ENCODE measurements at places on chromosomes 4 and X.

GRCh38 chrX:42242004-42242403 lies 318.6 kb upstream of the CASK start:
- no peak for DNase-seq

DNA sequence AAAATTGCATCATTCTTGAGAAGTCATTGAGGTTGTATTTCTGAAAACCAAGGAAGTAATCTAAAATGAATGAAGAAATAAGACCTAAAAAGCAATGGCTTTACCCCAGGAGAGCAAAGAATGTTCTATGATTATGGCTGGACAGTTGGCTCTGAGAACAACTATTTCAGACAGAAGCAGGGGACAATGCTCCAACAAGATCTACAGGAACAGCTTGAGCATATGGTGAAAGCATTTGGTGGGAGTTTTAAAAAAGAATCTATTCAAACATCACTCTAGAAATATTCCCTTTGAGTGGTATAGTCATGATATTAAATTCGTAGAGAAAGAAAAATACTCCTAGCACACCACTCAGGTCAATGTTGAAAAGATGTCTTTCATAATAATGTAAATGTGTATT lies 26.7 kb downstream of the DYNLT3 start:
- DNase-seq, result no peak

DNA sequence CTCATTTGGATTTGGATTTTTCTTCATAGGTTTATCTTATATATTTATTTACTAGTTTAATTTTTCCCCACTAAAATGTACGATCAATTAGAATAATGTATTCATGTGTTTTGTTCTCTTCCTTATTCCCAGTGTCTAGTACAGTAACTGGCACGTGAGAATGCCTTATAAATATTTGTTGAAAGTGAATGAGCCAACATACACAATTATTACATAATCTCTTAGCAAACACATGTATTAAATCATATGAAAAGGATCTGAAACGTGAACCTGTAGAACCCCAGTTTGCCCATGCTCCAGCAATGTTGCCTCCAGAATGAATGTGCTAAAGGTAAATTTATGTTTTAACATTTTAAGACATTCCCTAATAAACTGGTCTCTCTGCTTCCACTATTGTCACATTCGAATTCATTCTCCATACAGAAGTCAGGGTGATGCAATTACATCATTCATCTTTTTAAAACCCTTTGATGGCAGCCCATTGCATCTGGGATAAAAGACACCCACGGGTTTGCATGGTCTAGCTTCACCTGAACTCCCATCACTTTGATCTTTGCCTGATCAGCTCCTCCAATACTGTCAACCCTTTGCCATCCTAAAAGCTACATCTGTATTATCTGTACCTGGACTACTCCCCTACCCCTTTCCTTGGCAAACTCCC lies 30.7 kb upstream of the AREG start:
- DNase-seq, result no peak

- no peak for DNase-seq
These were observed 136.8 kb upstream of the RAPGEF2 start for GRCh38 chr4:158966091-158966490.

GRCh38 chrX:2820136-2820771 lies 8.5 kb upstream of the GYG2 start:
- DNase-seq, result no peak

DNA sequence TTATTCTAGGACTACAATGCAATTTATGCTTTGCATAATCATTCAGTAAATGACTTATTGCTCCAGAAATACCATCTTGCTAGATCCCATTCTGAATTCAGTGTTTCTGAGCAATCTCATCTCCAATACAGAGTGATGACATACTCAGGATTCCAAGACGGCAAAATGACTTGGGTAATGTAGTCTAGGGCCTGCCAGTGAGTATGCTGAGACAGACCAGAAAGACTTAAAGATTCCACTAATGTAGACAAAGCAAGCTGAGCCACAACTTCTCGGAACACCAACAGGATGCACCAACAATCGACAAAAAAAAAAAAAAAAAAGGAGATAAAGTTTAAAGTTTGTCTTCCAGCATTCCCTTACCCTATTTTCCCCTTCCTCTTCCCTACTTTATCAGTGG lies 919 bp upstream of the SEC24B start:
- no peak for DNase-seq

- no peak for DNase-seq
These were observed 19.4 kb downstream of the BMP3 start for GRCh38 chr4:81049907-81050306.

DNA sequence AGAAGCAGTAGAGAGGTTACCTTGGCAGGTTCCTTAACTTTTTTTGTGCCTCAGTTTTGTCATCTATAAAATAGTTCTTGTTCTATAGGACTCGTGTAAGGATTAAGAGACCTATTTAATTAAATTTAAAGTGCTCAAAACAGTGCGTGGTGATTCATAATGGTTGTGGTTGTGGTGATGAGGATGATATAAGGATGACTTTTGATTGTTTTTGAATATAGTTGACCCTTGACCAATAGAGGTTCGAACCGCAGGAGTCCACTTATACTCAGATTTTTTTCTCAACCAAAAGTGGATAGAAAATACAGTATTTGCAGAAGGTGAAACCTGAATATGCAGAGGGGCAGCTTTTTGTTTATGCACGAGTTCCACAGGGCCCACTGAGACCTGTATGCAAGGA lies 14.6 kb downstream of the SMAD1 start:
- DNase-seq, result no peak

DNA sequence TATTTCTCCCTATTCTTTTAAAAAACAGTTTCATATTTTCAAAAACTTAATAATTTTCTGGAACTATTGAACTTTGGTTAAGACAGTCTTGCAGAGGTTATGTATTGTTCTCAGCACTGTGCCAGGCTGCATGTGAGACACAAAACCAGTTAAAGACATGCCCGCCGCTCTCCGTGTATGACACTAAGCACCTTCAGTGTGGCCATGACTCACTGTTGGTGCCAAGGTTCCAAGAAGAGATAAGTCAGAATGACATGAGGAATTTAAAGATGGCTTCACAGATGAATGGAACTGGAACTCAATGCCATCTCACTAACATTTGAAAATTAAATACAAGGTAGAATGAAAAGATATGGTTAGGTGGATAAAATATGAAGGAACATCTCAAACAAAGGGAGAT lies 525.5 kb upstream of the ZFP42 start:
- DNase-seq, result no peak

- DNase-seq, result no peak
These were observed 70.6 kb upstream of the PUDP start for GRCh38 chrX:7218321-7219152.

- DNase-seq, result no peak
These were observed 23.7 kb upstream of the MSANTD1 start for GRCh38 chr4:3225071-3225850.

Data from HS-5 (cell line).